ENCODE measurements at places on chromosomes 4 and X. TPM values are rescaled to one million over a fixed set of nuclear protein-coding genes. Genes with fewer than 3 reads are reported as not detected.

- DNase-seq: no peak
Measured at GRCh38 chr4:78542373-78542772, 9.2 kb upstream of the ANXA3 start.

GRCh38 chr4:63637270-63637669 lies 772.0 kb downstream of the TECRL start:
- DNase-seq: no peak

DNA sequence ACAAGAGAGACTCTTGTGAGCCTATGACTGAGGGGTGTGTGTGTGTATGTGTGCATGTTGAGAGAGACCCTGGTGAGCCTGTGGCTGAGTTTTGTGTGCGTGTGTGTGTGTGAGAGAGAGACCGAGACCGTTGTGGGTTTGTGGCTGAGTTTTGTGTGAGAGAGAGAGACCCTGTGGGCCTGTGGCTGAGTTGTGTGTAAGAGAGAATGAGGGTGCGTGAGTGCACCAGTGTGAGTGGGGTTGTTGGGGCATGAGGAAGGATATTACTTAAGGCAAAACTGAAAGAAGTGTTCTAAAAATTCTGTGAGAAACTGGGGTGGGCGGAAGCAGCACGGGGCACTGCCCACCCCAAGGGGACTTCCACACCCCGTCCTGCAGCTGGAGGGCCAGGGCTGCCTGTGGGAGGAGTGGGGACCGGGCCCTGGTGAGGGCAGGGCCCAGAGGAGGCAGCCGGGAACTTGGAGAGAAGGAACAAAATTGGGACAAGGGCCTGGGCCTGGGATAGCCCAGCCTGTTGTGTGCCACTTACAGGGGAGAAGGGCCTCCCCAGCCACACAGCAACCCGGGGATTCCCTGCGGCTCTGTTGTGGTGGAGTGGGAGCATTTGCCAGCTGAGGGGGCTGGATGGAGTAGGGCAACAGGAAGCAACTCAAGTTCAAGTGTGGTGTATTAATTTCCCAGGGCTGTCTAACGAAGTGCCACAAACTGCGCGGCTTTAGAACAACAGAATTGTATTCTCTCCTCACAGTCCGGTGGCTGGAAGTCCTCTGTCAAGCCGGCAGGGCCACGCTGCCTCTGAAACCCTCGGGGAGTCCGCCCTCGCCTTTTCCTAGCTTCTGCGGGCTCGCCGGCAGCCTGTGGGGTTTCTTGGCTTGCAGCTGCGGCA lies 22.1 kb downstream of the TMEM131L start:
- DNase-seq: no peak

GRCh38 chr4:4575284-4576211 lies 33.7 kb upstream of the STX18 start:
- peak; percentile 54 for DNase-seq

GRCh38 chr4:138555584-138555983 lies 313.4 kb upstream of the SLC7A11 start:
- DNase-seq: no peak

- no peak for DNase-seq
Measured at GRCh38 chrX:141897690-141898089, 6.0 kb upstream of the MAGEC1 start.

DNA sequence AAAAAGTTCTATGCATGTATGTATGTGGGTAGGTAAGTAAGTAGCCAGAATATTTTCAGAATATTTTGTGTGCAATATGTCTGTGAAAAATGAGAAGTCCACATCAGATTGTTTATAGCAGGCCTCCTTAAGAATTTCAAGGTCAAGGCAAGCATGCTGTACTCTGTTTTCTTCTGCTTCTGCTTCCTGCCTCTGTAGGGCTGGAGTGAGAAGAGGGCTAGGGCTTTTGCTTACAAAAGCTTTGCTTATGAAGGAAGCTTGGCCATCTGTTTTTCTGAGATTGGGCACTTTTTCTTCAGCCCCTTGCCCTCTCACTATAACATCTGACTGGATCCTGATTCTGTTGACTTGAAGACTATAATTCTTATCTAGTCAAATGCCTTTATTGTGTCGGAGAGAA lies 150.4 kb downstream of the EMCN start:
- DNase-seq: no peak

DNA sequence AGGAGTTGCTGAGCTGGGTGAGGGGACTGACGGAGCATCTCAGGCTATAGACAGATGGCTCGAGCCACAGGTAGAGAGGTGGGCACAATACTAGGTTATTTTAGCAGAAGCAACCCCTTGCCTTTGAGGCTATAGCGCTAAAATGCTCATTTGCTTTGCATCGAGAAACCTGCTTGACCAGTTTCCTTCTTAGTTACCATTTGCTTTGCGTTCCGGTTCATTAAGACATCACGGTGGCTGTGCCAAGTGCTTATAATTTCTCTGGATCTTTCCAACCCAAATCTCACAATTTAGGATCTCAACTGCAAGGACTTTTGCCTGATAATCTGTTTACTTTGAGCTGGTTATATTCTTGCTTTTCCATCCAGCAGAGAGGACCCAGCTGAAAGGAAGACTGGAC lies 40.8 kb downstream of the DLG3 start:
- no peak for DNase-seq

GRCh38 chr4:38357546-38357945 lies 306.5 kb upstream of the KLF3 start:
- no peak for DNase-seq

DNA sequence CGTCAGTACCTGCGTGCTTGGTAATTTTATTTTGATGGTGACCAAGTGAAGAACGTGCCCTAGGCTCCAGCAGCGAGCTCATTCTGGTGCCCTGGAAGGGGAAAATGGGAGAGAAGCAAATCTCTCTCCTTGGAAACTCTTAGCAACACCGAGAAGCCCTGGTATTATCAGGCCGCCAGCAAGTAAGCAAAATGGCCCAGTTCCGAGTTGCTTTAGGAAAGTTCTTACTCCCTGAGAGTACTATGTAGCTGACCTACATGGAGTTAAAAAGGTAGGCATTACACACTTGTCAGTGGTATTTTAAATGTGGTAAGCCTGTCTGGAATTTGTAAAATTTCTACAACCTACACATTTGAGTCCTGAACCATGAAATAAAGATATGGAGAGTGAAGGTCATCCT lies 146.4 kb downstream of the CPEB2 start:
- no peak for DNase-seq

- no peak for DNase-seq
Measured at GRCh38 chr4:142402156-142402555, 443.9 kb downstream of the INPP4B start.

GRCh38 chrX:21779095-21779494 lies 21.2 kb upstream of the SMPX start:
- no peak for DNase-seq

DNA sequence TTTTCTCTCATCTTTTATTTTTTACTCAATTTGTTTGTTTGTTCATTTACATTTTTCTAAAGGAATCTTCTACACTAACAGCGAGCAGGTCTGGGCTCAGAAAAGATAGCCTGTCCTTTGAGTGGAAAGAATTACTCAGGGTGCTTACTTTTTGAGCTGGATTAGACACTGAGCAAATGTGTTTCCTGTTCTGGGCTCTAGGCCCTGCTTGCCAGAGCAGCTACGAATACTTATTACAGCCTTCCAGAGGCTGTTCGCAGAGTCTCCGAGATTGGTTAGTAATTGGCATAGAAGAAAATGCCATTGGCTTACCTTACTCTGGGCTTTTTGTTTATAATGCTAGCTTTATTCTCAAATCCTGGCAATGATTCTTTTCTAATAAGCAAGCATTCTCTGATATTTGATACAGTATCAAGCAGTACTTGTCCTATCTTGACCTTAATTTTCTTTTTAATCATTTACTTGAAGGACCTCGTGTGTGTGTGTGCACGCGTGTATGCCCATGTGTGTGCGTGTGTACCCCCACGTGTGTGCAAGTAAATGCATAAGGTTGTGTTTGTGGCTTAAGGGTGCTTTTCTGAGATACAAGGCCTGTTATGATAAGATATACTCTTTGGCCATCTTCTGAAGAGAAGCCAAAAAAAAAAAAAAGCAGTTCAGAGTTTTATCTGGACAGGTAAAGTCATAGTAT lies 76.2 kb upstream of the GRXCR1 start:
- DNase-seq: no peak

DNA sequence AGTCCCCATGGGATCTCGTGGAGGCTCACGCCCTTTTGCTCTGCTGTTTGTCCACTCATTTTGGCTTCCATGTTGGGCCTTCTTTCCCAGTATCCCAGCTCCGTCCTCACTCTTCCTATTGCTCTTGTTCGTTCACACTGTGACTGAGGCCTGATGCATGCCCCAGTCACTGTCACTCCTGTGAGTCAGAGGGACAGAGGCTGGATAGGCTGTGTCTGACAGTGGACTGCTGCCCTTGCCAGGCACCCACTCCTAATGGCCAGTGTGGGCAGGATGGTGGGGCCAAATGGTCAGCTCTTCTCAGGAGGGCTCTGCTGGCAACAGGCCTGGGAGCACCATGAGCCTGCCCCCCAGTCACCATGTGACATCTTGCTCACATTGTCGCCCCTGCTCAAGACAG lies 40.0 kb downstream of the HADH start:
- DNase-seq: no peak

DNA sequence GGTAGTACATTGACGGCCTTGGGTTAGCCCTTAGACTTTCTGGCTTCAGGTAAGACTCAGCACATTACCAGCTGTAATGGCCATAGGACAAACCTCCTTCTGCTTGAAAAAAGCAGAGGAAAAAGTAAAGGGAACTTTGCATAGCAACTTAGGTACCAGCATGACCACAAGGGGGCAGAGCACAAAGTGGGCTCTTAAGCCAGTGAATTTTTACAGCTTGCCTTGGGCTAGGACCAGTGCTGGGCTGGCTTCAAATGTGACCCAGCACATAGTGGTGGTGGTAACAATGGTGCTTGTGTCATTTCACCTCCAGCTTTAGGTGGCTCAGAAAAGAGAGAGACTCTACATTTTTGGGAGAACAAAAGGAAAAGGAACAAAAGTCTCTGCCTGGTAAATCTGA lies 66.1 kb downstream of the KLHL4 start:
- no peak for DNase-seq

DNA sequence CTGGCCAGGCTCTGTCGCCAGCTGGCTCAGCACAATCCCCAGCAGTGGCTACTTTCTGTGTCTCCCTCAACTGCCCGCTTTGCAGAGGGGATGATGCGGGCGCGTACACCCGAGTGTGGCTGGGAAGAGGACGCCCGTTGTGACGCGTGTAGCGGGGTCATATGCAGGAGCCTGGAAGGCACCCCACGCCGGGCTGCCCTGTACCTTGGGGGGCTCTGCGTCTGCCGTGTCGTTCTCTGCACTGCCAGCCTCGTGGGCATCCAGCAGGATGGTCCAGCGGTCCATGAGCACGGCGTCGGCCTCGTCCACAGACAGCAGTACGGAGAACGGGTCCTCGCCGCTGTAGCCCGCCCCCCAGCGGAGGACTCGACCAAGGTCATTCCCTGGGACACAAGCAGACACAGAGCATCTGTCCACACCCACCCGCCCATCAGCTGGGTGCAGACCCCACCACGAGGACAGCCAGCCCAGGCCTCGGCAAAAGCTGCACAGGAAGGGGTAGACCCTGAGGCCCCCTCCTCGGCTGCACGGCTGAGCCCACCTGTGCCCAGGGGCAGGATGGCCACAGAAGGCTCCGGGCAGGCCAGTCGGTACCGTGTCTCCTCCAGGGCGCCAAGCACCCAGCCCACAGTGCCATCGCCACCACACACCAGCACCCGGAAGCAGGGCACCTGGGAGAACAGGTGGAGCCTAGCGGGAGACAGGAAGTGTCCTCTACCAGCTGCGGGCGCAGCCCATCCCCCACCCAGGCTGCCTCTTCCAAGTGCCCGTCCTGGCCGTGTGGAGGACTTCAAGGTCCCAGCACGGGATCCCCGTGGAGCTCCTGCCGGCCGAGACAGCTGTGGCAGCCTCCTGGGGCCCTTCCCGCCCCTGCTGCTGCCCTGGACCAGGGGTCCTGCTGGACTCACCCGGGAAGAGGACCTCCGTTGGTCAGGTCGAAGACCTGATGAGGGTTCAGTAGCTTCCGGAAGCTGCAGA lies 10.8 kb downstream of the DGKQ start:
- no peak for DNase-seq

- DNase-seq: peak; percentile 44
Measured at GRCh38 chrX:153900831-153901752, 3.4 kb upstream of the AVPR2 start.

- DNase-seq: no peak
Measured at GRCh38 chr4:122665161-122665929, 44.5 kb upstream of the IL21 start.

GRCh38 chr4:37531151-37531550 lies 155.0 kb downstream of the RELL1 start:
- DNase-seq: no peak

DNA sequence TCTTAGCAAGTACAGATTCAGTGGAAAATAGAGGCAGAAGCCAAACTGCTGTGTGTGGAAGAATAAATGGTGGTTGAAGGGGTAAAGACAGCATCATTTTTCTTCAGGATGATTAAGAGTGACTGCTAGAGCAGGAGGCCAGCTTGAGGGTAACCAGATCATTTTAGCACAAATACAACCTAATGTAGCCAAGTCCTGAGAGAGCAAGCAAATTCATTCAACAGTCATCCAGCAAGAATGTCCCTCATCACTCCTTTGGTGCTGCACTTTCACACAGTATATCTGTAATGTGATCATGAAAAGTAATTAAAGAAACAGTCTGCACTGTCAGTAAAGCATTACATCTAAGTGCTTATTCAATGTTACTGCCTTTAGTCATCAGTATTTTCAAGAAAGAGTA lies 44.8 kb downstream of the NPFFR2 start:
- DNase-seq: no peak

- no peak for DNase-seq
Measured at GRCh38 chrX:100076031-100076430, 334.0 kb downstream of the PCDH19 start.

DNA sequence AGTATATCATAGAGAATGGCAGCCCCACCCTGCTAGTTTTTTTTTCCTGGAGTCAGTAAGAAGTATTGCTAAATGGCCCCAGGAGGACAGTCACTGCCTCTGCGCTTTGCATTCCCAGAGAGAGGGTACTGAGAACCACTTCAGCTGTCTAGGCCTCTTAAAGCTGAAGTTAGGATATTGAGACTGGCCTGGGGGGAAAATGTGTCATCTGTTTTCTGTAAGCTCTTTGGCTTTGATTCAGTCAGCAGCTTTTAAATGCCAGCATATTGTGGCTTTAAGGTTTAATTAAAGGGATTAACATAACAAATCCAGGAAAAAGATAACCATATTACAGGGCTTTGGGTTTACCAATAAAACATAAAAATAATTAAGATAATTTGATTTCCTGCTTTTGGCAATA lies 852.0 kb downstream of the PCDH18 start:
- no peak for DNase-seq

Gene MAGEA1
- polyA plus RNA-seq: 8.5 TPM

Gene ASB12
- polyA plus RNA-seq: 0.67 TPM

Gene JADE3
- 23.0 TPM for polyA plus RNA-seq

Gene HSFX4
- polyA plus RNA-seq: 9.7 TPM

Gene TSPAN7
- 21.5 TPM for polyA plus RNA-seq

Gene PROM1
- polyA plus RNA-seq: 32.9 TPM

Gene NAAA
- 6.3 TPM for polyA plus RNA-seq
